Activated effector memory CD4-positive, alpha-beta T cell treated with Interleukin-2 at 50 U/mL for 16 hours (primary cell): ENCODE measurements at places on chromosomes 11 and 22.

DNA sequence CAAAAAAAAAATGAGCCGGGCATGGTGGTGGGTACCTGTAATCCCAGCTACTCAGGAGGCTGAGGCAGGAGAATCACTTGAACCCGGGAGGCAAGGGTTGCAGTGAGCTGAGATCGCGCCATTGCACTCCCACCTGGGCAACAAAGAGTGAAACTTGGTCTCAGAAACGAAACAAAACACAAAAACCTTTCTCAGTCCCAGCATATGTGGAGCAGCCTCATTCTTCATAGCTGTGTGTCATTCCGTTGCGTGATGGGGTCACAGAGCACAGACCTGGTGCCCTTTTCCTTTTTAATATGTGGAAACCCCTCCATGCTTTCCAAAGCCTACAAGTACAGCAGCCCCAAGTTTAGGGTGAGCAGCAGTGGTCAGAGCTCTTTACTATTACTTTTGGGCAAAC lies 13.7 kb downstream of the PEX26 start:
- DNase-seq = no peak

DNA sequence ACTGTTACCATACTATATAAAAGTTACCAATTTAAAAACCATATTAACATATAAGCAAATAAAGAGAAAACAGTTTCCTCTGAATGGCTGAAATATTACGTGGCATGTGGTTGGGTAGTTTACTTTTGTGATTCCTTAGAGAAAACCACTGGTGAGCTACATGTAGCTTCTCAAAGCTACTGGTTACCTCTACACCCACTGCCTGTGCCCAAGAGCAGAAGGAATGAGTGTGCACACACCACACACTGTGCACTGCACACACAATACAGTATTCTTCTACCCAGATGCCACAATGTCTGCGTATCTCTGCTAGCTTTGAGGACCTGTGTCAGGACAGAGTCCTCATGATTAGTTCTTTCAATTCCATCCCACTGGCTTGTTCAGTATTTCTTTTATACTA lies 25.5 kb upstream of the YPEL1 start:
- no peak for DNase-seq

DNA sequence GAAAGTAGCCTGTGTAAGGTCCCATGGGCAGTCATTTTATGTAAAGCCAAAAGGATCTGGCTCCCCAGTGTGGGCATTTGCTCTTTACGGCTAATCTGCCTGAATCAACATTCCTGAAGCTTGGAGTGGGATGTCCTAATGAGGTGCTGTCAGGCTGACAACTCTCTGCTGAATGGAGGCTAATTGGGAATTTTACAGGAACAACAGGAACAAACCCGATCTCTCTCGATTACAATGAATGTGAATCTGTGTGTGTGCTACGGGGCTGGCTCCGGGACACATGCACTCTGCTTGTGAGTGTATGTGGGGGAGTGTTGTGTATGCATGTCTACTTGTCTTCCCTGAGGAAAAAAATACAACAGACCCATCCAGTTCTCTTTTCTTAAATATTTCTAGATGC lies 415.2 kb downstream of the TENM4 start:
- DNase-seq = no peak

DNA sequence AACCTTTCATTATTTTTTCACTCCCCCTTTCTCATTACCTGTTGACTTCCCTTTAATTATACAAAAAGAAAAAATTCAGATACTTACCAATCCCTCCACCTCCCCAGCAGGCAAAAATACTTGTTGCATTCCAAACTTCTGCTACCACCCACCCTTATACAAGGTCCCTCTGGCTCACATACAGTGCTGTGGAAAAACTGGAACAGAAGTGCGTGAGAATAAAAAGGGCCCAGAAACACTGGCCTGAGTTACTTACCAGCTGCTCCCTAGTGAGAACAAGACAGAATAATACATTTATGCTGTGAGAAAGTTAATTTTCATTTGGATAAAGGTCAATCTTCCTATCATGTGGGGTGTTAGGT lies 46.9 kb upstream of the RAPSN start:
- DNase-seq = no peak

- no peak for DNase-seq
Measured at GRCh38 chr11:79304599-79305212, 136.1 kb downstream of the TENM4 start.

- peak; percentile 63 for DNase-seq
Measured at GRCh38 chr11:554428-555226, 5.9 kb downstream of the LMNTD2 start.

- no peak for DNase-seq
Measured at GRCh38 chr11:46902694-46903093, 15.7 kb downstream of the LRP4 start.

DNA sequence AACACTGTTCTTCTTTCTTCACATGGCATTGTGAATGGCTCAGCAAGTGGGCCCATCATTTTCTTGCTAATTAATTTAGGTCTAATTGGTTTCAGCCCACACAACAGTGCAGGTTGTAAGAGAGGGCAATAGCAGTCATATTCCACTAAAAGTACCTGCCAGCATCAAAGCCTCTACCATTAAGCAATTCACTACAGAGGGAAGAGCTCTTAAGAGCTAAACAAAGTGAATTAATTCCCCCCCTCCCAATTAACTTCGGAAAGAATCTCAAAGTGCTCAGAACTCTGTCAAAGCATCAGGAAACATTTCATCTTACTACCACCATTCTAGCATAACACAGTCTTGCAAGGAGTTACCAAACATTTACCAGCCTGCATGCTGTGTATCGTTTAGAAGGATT lies 133.9 kb upstream of the UBASH3B start:
- no peak for DNase-seq

DNA sequence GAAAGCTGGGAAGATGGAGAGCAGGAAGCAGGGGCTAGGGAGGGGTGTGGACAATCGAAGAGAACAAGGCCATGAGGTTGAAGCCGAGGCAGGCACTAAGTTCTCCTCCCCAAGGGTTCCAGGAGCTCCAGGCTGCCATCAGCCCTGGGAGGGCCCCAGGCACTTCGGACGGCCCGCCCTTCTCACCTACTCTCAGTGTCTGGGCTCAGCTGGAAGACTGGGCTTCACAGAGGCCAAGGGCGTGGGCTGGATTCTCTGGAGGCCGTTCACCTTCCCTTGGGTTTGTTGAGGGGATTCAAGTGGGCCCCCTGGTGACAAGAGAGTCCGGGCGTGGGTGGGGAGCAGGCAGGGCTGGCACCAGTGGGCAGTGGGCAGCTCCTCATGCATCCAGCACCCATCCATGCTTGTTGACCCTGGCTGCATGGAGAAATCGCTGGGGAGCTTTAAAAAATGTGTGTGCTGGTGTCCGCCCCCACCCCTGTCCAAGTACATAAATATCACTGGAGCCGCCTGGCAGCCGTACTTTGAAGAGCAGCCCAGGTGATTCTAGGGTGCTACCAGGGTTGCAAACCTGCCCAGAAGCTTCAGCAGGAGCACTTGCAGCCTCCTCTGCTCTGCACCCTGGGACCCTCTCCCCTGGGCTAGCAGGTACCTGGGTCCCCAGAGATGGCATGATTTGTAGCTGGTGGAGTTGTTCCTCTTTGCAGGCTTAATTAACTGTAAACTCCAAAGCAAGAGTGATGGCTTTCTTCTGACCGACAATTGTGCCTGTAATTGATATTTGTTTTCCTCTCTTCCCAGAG lies 74.3 kb downstream of the RTL6 start:
- no peak for DNase-seq

- no peak for DNase-seq
Measured at GRCh38 chr11:120200677-120201076, 10.2 kb upstream of the OAF start.

DNA sequence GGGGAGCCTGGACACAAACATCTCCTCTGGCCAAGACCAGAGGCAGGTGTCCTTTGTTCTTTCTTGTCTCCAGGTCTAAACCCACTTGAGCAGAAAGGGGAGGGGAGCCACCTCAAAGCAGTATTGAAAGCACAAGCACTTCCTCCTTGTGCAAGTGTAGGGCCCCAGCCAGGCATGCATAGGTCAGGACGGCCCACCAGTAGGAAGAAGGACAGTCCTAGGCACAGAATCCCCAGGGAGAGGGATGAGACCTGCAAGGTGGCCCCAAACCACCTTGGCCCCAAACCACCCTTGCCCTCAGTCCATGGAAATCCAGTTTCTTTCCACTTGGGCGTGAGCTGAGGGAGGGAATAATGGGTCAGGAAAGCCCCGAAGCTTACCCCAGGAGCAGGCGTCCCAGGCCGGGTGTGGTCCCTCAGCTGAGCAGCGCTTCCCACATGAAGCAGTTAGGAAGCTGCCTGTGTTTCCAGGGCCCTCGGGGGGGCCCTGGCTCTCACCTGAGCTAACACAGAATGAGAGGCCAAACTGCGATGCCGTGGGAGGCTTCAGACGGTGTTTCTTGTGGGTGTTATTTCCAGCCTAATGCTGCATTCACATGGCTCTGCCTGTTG lies 20.4 kb upstream of the IGSF9B start:
- no peak for DNase-seq

DNA sequence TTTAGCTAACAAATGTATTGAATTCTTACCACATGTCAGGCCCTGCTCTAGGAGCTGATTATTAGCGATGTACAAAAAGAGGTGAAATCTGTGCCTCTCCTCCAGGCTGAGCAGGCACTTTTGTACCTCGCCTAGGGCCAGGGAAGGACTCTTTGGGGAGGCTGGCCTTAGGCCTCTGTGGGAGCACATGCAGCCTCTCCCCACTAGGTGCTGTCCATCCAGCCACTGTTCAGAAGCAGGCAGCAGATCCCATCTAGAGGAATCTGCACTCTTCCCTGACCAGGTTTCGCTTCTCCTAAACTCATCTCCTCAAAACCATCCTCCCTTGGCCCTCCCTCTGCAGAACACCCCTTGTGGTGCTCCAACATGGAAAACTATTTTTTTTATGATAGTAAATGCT lies 51.9 kb upstream of the WT1 start:
- no peak for DNase-seq

GRCh38 chr11:32870676-32871075 lies 21.9 kb upstream of the QSER1 start:
- no peak for DNase-seq

GRCh38 chr11:46718155-46719019 lies 626 bp upstream of the F2 start:
- DNase-seq = peak; percentile 7

GRCh38 chr22:30198152-30198825 lies 48.3 kb downstream of the LIF start:
- DNase-seq = no peak

DNA sequence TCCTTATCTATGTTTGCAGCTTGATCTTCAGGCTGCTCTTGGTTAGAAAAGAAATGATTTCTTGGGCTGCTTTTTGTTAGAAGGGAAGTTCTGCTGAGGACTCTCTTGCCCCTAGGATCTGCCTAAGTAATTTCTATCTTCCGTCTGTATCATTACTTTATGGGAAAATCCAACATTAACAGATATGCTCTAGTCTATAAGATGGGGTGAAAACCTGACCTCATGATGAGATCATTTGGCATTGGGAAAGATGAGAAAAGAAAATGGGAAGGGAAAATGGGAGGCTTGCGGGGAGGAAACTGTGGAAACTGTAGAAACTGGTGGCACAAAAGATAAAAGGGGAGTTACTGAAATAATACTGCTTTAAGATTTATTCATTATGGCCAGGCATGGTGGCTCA lies 63.6 kb downstream of the FDX1 start:
- no peak for DNase-seq

GRCh38 chr11:80388130-80388529 lies 947.3 kb upstream of the TENM4 start:
- no peak for DNase-seq

- DNase-seq = no peak
Measured at GRCh38 chr22:22912135-22912987, 24.7 kb downstream of the IGLL5 start.

DNA sequence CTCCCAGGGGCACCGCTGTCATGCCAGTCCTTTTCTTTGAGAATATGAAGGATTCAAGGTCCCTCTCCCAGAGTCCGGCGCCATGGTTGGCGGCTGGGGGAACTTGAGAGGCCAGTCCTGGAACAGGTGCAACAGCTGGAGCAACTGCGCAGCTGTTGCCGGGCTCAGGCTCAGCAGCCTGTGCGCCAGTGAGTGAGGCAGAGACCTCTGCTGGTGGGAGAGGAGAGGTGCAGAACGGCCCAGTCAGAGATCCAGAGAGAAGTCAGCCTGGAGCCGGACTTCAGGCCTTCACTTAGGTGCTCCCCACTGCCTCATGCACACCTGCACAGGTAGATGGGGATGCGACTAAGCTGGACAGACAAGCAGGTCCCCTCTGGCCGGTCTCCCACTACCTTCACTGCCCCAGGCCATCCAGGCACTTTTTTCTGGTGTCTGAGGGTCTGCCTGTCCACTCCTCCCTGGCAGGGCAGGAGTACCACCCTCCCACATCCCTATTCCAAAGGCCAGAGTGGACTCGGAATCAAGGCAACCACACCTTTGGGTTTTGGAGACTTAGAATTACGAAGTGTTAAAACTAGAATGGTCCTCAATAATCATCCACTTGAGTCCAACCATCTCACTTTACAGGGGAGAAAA lies 4.6 kb downstream of the CHRDL2 start:
- DNase-seq = peak; percentile 33

DNA sequence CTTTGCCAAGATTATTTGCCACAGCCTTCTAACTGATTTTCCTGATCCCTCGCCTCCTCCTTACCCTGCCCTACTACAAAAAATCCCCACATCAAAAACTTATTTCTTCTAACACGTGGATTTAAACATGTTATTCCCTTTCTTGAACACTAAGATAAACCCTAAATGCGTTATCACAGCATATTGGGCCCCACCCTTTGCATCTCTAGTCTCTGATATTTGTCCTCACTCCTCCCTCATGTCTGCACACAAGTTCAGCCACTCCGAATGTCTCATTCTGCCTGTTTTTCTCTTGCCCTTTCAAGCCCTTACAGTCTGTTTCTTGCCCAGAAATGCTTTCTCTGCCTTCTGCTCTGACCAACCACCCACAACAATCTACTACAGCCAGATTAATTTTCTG lies 10.6 kb upstream of the ACER3 start:
- no peak for DNase-seq

GRCh38 chr22:41511521-41511968 lies 32.7 kb downstream of the POLR3H start:
- DNase-seq = no peak

- no peak for DNase-seq
Measured at GRCh38 chr11:86589856-86590589, 82.4 kb downstream of the ME3 start.

GRCh38 chr22:39527481-39527961 lies 5.0 kb downstream of the RPS19BP1 start:
- DNase-seq = no peak

GRCh38 chr22:49709464-49709863 lies 118.2 kb downstream of the BRD1 start:
- no peak for DNase-seq

DNA sequence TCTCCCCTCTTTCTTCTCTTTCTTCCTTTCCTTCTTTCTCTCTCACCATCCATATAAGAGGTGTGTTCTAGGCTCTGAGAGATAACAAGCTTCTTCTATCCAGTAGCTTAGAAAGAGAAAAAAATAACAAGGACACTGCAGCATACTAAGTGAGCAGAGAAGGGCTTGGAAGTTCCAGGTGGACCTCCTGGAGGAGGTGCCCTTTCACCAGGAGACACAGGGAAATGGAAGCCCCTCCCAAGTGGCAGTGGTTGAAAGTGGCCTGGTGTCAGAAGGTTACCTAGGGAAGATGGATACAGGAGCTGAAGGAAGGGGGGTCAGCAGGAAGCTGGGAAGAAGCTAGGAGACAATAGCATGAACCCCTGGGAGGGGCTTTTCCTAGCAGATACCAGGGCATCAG lies 5.5 kb downstream of the DCHS1 start:
- no peak for DNase-seq

- DNase-seq = peak; percentile 86
Measured at GRCh38 chr22:42553475-42554361, at the start of gene SERHL2. TSS of gene SERHL2 (plus strand) at chr22:42553956. CDS start at chr22:42554021, 65 bp downstream.

GRCh38 chr22:36328635-36329253 lies 59.0 kb downstream of the MYH9 start:
- DNase-seq = no peak

GRCh38 chr11:44964526-44965209 lies 14.0 kb upstream of the TP53I11 start:
- DNase-seq = no peak
